ENCODE measurements at places on chromosomes 12 and 14.

- DNase-seq: no peak
Observed at GRCh38 chr14:61217516-61217915, 63.6 kb downstream of the TMEM30B start.

- DNase-seq: no peak
Observed at GRCh38 chr12:52156757-52157565, 34.9 kb downstream of the KRT80 start.

DNA sequence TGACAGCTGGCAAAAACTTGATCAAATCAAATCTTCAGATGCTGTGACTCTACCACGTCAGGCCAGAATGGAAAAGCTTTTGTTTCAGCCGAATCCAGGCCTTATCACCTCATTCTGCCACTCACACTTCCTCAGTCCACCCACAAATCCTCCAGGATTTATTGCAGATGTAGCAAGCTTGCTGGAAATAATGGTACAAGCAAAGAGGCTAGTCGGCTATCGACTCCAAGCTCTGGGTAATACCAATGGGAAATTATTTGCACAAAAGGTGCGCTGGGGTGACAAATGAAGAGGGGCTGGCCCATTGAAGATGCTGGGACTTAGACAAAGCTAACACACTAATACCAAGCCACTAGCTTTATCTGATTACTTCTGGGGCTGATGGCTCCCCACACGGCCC lies 250.5 kb downstream of the ASCL1 start:
- no peak for DNase-seq

DNA sequence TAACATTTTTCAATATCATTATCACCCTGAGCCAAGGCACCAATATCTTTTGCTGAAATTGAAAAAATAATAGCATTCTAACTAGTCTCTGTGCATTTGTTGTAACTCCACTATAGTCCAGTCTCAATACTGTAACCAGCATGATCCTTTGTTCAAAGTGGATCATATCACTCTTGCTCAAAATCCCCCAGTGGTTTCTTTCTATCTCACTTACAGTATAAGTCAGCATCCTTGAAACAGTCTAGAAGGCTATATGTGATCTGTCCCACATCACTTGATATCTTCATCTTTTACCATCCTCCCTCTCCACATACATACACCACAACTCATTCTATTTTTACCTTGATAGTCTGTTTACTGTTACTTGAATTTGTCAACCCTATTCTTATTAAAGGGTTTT lies 435.7 kb downstream of the CCER1 start:
- DNase-seq: no peak

DNA sequence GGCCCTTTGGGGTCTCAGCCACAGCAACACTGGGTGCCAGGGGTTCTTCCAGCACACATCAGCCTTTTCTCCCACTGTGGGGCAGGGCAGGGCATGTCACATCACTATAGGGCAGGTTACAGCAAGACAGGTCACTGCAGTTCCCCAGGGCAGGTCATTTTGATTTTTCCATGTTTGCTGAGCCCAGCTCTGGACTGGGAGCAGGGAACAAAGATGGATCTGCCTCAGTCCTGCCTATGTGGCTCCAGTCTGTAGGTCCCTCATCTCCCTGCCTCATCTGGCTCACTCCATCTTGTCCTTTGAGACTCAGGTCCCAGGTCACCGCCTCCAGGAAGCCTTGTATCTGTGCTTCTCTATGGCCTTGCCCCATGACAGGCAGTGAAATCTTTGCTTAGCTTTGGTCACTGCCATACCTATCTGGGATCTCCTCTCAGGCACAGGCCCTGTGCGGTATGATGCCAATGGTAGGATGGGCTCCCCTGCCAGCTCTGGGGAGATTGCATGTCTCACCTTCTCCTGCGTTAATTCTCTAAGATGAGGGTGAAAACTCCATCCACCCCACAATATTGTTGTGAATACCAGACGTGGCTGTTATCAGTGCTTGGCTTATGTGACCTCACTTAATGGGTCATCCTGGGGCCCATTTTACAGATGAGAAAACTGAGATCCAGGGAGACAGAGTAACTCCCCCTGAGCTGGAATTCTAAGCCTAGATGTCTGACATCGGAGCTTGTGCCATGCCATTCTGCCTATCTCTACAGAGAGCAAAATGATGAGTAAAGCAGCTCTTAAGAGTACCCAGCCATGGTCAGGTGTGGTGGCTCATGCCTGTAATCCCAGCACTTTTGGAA lies 1.5 kb downstream of the SERPINA6 start:
- DNase-seq: no peak

DNA sequence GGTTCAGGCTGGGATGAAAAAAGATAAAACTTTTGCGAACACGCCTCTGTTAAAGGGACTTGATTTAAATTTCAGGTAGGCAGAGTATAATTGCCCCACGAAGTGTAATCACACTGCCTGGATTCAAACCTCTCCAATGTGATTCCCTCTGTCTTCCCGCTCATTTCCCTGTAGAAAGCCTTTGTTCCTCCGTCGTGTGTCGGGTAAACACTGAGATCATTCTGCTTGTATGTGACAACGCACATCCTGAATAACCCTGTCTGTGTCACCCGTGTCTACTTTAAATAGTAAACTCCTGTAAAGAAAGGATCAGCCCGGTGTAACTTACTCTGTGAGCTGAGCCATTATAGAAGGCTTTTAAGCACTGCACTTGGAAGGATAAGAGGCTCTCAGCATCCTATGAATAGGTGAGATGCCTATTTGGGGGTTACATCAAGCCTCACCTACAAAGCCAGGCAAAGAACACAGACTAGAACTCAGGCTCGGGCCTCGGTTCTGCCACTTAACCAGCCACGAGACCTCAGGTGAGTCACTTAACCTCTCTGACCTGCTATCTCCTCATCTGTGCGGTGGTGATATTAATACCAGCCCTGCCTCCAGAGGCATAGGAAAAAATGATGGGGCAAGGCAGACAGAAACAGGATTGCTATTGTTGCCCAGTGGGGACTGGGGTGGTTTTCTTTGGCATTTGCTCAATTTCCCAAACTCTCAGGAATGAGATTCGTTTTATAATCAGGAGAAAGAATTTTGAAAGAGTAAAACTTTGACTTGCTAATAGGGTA lies 74.2 kb downstream of the RBM19 start:
- DNase-seq: no peak
